NCI-H1092 treated with DMSO at 0.1 percent for 48 hours (cell line): ENCODE measurements at places on chromosomes 4 and X.

GRCh38 chrX:137233478-137233877 is 199.7 kb upstream of the GPR101 start:
- no peak for DNase-seq

GRCh38 chr4:137956256-137956655 is 285.9 kb downstream of the SLC7A11 start:
- no peak for DNase-seq

GRCh38 chr4:175376287-175376977 is 435.6 kb downstream of the GPM6A start:
- no peak for DNase-seq

GRCh38 chr4:107129076-107129475 is 93.0 kb upstream of the DKK2 start:
- no peak for DNase-seq

GRCh38 chrX:150702966-150703694 is 9.9 kb downstream of the MTMR1 start:
- no peak for DNase-seq

- no peak for DNase-seq
Observed at GRCh38 chrX:72683631-72684030, 30.5 kb downstream of the PHKA1 start.

DNA sequence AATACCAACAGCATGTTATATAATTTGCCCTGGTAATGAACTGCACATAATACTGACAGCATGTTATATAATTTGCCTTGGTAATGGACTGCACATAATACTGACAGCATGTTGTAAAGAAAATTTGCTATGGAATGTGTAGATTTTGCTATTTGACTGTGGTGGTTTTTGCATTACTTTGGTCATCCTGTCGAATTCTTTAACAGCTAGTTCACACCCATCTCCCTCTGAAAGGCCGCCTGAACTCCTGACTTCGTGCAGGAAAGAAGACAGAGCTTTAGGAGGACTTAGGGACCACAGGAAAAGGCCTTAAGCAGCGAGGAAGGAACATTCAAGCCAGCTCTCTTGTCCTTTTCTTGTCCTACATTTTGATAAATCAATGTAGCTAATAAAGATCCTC is 45.2 kb upstream of the DCLK2 start:
- DNase-seq, result no peak

GRCh38 chr4:22372986-22373385 is 142.9 kb downstream of the ADGRA3 start:
- DNase-seq, result no peak

- no peak for DNase-seq
Observed at GRCh38 chr4:135238940-135239339, 1037.4 kb upstream of the PABPC4L start.

- no peak for DNase-seq
Observed at GRCh38 chr4:184506527-184507121, 32.3 kb upstream of the IRF2 start.

GRCh38 chrX:23729214-23729613 is 13.9 kb downstream of the ACOT9 start:
- no peak for DNase-seq

- no peak for DNase-seq
Observed at GRCh38 chr4:92047209-92047875, 256.4 kb upstream of the GRID2 start.

DNA sequence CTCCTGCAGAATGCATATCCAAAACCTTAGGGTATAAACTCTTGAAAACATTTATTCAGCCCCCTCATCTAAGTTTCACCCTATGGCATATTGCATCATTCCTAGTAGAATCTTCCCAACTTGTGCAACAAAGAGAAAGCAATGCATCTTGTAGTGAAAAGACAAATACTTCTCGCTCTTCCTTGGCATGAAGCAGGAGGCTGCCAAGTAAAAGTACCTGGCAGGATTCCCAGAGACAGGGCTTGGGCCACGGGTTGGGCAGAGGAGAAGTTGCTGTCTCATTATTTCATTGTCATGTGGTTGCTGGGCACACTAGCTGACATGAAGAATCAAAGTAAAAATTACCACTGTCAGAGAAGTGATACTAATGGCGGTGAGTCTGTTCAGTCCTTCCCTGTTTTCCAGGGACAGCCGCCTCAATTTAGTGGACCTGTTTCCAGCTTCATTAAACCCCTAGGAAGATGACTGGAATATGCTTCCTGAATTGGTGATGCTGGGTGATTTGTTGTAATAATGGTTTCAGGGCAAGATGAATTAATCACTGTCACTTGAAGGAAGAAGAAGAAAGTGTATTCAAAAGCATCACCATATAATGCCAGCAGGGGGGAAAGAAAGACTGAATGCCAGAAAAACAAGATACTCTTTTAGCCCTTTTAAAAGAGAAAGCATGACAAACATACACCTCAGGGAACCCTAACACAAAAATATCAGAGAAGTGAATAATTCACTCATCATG is 380.5 kb upstream of the IGFBP7 start:
- DNase-seq, result no peak

- DNase-seq, result no peak
Observed at GRCh38 chrX:123807835-123808416, 51.9 kb upstream of the XIAP start.

GRCh38 chr4:66034671-66035070 is 364.4 kb upstream of the EPHA5 start:
- DNase-seq, result peak; percentile 96

GRCh38 chr4:48998440-48998839 is 12.4 kb downstream of the CWH43 start:
- no peak for DNase-seq

DNA sequence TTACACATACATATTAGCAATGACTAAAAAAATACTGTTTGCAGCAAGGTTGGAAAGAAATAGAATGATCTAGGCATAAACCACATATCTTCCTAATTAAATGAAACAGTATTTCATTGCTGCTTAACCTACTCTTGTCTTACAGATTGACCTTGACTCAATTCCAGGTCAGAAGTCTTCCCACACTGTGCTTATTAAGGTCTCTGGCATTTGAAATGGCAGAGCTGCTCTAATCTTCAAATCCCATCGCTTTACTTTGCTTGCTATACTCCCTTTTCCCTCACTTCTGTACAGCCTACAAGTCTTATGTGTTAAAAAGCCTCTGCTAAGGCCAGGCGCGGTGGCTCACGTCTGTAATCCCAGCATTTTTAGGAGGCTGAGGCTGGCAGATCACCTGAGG is 424.5 kb downstream of the RPA4 start:
- DNase-seq, result no peak

DNA sequence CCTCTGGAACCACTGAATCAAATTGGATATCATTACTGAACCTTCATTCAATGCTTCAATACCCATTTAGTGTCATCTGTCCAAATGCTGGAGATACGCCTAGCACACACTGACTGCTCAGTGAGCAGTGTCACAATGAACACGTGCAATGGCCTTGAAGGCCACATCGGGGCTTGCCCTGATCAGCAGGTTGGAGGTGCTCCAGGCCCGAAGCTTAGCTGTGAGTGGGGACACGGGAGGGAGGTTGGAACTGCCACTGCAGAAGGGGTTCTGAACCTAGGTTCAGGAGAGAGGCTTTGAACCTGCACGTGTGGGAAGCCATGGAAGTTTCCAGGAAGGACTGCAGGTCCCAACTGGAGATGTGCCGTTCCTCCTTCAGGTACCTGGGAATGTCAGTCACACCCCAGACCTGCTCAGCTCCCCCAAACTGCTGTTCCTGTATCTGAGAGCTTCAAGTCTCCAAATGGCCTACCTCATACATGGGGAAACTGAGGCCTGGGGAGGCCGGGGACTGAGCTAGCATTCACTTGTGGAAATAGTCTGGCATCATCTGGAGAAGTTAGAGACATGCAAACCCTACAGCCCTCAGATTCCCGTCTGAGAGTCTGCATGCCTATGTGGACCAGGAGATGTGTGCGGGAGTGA is 1.9 kb upstream of the WAS start:
- DNase-seq, result no peak

DNA sequence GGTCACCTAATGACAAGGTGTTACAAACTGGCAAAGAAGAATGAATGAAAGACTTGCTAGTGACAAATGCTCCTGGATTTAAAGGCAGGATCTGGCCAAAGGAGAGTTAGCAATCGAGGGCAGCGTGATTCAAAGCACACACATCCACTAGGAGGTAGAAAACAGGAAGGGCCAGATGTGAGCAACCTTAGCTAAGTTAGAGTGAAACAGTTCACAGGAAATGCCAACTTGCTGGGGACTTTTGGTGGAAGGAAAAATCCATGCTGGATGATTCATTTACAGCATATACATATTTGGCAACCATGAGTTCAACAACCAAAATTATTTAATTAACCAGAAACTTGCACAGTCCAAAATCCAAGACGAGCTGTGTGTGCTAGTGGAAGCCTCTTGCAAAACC is 276.9 kb downstream of the PTTG2 start:
- no peak for DNase-seq

- DNase-seq, result no peak
Observed at GRCh38 chr4:17033025-17033767, 134.8 kb upstream of the LDB2 start.

- DNase-seq, result no peak
Observed at GRCh38 chrX:110316351-110317060, 1.4 kb downstream of the AMMECR1 start.

GRCh38 chr4:141339966-141340365 is 119.3 kb downstream of the ZNF330 start:
- DNase-seq, result no peak

- DNase-seq, result no peak
Observed at GRCh38 chrX:2707334-2707760, 16.3 kb downstream of the CD99 start.

GRCh38 chr4:15333692-15334633 is 93.9 kb upstream of the C1QTNF7 start:
- no peak for DNase-seq

- DNase-seq, result no peak
Observed at GRCh38 chrX:53483838-53484405, 49.8 kb upstream of the HSD17B10 start.

DNA sequence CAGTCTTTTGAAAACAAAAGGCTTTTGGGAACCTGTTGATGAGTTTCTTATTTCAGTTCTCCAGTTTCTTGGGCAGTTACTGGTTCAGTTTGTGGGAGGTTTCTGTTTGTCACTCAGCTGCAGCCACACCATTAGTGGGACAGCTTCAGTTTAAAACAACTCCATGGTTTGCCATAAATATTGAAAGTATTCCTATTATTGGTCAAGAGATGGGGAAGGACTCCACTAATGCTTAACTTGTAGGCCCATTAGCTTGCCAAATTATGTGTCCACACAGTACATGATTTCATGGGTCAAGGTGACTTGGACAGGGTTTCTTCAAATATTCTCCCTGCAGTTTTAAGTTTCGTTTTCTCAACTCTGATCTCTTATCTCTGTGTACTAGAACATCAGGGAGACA is 15.5 kb upstream of the ASIC5 start:
- DNase-seq, result no peak

GRCh38 chr4:102775805-102776204 is 15.0 kb upstream of the MANBA start:
- DNase-seq, result no peak

GRCh38 chrX:15204130-15204751 is 65.6 kb downstream of the ASB9 start:
- DNase-seq, result peak; percentile 96

DNA sequence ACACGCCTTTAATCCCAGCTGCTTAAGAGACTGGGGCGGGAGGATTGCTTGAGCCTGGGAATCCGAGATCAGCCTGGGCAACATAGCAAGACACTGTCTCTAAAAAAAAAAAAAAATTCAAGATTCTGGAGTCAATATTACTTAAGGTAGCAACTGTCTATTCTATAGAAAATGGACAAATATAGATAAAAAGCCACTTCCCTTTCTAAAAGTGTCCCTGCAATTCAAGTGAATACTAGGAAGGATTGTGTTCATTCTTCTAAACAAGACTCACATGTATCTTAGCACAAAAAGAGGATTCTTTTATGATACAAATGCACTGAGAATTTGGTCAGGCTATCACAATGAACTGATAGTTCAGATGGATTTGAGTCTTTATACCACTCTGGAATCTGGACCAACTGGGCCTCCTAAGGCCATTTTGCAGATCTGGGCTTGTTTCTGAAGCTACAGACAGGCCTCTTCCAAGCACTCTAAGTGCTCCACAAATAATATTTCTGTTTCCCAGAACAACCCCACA is 7.0 kb downstream of the PKD2 start:
- no peak for DNase-seq

DNA sequence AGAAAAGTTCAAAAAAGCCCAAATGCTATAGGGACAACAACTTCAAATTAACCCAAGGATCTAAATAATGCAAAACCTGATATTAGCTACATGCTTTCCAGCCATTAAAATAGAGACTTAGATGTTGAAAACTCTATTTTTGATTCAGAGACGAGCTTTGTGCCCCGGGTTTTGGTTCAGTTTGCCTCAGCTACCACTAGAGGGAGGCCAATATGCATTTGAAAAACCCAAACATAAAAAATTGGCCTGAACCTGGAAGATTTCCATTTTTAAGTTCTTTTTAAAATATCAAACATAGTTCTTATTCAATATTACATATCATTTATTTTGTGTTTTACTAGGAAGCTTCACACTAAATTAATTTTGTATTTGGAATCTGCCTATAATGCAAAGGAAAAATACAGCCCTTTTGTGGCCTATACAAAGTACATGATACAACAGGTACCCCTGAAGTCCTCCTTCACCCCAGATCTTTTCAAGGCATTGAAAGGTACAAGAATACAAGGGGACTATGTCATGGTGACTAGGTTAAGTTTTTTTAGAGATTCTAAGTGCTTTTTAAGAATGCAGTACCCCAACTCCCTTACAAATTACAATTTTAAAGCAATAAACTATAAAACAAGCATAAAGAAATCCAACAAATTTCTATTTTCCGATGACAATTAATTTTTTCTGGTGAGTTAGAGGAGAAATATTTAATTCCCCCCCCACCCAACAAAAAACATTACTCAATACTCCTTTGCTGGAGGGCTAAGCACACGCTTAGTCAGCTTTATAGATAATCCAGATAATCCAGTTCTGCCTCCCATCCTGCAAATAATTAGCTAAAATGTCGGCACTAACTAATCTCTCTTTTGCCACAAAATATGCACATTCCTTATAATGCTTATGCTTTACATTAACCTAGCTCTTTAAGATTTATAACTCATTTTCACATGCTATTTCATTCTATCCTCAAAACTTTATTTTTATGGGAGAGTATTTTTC is 97.7 kb upstream of the PTPN13 start:
- peak; percentile 38 for DNase-seq

DNA sequence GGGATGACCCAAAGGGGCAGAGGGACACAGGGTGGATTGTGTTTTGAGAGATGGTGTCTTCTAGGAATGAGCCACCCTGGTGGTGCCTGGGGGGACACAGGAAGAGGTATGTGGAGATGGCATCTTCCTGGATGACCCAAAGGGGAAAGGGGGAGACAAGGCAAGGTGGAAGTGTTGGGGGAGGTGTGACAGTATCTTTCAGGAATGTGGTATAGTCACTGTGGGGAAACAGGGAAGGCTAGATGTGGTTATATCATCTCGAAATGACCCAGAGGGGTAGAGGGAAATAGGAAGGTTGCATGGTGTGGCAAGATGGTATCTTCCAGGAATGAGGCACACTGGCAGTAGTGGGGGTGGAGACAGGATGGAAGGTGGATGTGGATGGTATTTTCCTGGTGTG is 62.9 kb downstream of the MAOA start:
- DNase-seq, result no peak

GRCh38 chr4:169348541-169348940 is 77.8 kb upstream of the SH3RF1 start:
- DNase-seq, result no peak

- DNase-seq, result no peak
Observed at GRCh38 chr4:137299281-137299680, 233.0 kb downstream of the PCDH18 start.
